Natural killer cell treated with Interleukin-12 subunit alpha and Interleukin-12 subunit beta and Interleukin-15 and Interleukin-18, amount 100 ng/mL, for 72 hours (primary cell): ENCODE measurements at places on chromosomes 7 and 10. TPM values are rescaled to one million over a fixed set of nuclear protein-coding genes. Genes with fewer than 3 reads are reported as not detected.

The WDR37 gene
- total RNA-seq: 37.6 TPM

The SOSTDC1 gene
- not detected for total RNA-seq

The GCK gene
- 0.24 TPM for total RNA-seq

- DNase-seq: no peak
- peaks cover 5% of the 10 kb centered on the region for H3K4me1 ChIP-seq
- no peaks in the 10 kb centered on the region for H3K27me3 ChIP-seq
- H3K4me3 ChIP-seq: no peak overlapping the region
- H3K36me3 ChIP-seq: no peaks in the 10 kb centered on the region
- no peak overlapping the region for H3K27ac ChIP-seq
These were observed 112.3 kb downstream of the SPDYE5 start for GRCh38 chr7:75604408-75604807.

DNA sequence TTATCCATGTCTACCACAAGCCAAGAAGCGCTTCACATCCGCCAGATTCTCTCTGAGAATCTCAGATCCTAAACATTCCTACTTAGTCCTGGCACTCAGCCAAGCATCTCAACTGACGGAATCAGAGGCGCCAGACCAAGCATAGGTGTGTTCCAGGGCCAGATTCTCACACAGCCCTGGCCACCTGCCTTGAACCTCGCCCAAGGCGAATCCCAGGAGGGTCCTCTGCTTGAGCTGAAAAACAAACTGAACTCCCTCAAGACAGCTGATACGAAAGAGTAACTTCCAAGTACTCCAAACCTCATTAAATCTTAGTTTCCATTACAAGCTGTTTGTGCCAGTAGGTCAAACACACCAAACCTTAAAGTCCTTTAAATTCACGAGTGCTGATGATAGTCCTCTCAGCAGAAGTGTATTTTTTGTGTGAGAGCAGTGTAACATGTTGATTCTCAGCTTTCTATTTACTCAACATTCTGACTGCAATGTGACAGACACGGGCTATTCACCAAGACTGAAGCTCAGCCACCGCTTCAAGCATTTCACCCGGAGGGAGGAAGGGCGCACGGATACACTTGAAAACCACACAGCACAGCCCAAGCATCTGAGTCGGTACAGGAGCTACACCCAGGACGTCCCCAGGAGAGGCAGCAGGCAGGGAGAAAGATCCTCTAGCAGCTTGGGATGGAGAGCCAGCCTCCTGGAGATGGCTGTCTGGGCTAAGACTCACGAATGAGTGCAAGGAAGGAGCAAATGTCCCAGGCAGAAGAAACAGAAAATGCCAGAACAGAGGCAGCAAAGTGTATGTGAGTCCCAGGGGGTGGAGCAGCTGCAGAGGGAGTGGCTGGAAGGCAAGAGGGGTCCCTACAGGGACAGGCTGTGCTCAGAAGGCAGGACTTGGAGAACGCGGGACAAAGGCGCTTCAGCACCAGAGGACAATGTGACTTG is 6.0 kb downstream of the PARD3 start:
- H3K36me3 ChIP-seq: no peaks in the 10 kb centered on the region
- H3K27me3 ChIP-seq: peaks cover 50% of the 10 kb centered on the region
- peaks cover 4% of the 10 kb centered on the region for H3K4me1 ChIP-seq
- H3K27ac ChIP-seq: no peak overlapping the region

DNA sequence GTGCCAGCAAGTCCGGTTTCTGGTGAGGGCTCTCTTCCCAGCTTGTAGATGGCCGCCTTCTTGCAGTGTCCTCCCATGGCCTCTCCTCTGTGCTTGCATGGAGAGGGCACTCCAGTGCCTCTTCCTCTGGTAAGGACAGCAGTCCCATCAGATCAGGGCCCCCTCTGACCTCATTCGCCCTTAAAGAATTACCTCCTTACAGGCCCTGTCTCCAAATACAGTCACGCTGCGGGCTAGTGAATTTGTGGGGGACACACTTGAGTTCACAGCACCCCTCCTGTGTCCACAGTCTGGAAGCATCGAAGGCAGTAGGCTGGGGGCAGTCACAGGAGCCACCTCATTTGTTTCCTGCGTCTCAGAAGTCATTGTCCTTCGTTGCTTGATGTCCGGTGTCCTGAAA is 54.6 kb downstream of the LHPP start:
- H3K4me3 ChIP-seq: no peak overlapping the region
- peaks cover 5% of the 10 kb centered on the region for H3K4me1 ChIP-seq
- DNase-seq: no peak
- no peaks in the 10 kb centered on the region for H3K27me3 ChIP-seq

- H3K36me3 ChIP-seq: no peaks in the 10 kb centered on the region
- no peak overlapping the region for H3K4me3 ChIP-seq
- DNase-seq: no peak
These were observed 51.2 kb upstream of the LBX1 start for GRCh38 chr10:101280511-101280910.

DNA sequence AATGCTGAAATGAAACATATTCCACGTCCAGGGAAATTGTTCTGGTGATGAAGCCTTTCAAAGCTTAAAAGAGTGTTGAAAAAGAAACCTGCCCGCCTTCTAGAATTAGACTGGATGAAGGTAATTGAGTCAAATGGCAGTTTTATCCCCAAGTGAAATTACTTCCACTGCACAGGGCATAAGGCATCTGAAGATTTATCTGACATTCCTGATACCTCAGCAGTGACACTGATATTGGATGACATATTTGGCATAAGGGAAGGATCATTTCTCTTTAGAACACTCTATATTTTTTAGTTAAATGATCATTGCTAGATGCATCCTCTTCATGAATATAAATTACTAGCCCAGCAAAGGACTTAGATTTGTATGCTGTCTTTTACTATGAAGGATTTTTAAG is 229.6 kb upstream of the TPK1 start:
- no peaks in the 10 kb centered on the region for H3K27me3 ChIP-seq
- H3K4me1 ChIP-seq: no peaks in the 10 kb centered on the region

GRCh38 chr7:1800902-1801301 is 130.8 kb downstream of the ELFN1 start:
- H3K4me1 ChIP-seq: no peaks in the 10 kb centered on the region
- no peak overlapping the region for H3K27ac ChIP-seq
- no peak for DNase-seq
- peaks cover 13% of the 10 kb centered on the region for H3K27me3 ChIP-seq

- H3K27ac ChIP-seq: peak overlapping the region; percentile 87
- peak overlapping the region; percentile 78 for H3K4me3 ChIP-seq
- H3K36me3 ChIP-seq: no peaks in the 10 kb centered on the region
- no peaks in the 10 kb centered on the region for H3K27me3 ChIP-seq
- peaks cover 13% of the 10 kb centered on the region for H3K4me1 ChIP-seq
These were observed 3.5 kb downstream of the LRRN3 start for GRCh38 chr7:111094419-111094818.

DNA sequence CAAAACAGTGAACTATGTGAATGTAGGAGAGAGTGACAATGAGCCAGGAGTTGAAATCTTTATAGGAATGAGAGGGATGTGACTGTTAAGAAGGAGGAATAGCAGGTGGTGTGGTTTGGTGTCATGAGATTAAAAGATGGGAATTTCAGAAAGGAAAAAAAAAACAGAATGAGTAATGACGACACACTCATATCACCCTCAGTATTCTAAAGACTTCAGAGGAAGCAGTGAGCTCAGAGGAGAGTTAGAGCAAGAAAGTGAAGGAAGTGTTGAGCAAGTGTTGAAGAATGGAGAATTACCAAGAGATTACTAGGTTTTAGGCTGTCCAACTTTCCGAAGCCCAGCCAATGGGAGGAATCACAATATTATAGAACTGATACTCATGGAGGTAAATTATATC is 220.5 kb upstream of the HGF start:
- no peaks in the 10 kb centered on the region for H3K4me1 ChIP-seq
- H3K27ac ChIP-seq: no peak overlapping the region
- no peaks in the 10 kb centered on the region for H3K36me3 ChIP-seq
- no peak for DNase-seq
- H3K4me3 ChIP-seq: no peak overlapping the region

DNA sequence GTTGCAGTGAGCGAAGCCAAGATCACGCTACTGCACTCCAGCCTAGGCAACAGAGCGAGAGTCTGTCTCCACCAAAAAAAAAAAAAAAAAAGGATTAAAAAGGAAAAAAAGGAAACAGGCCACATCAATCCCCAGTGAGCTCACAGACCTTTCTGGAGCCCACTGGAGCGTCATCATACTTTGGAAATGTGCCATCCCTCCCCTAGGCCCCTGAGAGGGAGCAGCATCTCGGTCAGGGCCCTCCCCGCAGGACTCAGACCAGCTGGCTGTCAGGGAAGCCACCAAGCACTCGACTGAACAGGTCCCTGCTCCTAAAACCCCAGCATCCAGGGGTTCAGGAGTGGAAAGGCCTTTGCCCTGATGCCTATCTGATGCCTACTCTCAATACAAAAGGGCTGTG is 97.9 kb upstream of the SH2B2 start:
- H3K4me3 ChIP-seq: no peak overlapping the region
- H3K36me3 ChIP-seq: peaks cover 5% of the 10 kb centered on the region
- no peaks in the 10 kb centered on the region for H3K4me1 ChIP-seq
- H3K27me3 ChIP-seq: no peaks in the 10 kb centered on the region
- DNase-seq: no peak

DNA sequence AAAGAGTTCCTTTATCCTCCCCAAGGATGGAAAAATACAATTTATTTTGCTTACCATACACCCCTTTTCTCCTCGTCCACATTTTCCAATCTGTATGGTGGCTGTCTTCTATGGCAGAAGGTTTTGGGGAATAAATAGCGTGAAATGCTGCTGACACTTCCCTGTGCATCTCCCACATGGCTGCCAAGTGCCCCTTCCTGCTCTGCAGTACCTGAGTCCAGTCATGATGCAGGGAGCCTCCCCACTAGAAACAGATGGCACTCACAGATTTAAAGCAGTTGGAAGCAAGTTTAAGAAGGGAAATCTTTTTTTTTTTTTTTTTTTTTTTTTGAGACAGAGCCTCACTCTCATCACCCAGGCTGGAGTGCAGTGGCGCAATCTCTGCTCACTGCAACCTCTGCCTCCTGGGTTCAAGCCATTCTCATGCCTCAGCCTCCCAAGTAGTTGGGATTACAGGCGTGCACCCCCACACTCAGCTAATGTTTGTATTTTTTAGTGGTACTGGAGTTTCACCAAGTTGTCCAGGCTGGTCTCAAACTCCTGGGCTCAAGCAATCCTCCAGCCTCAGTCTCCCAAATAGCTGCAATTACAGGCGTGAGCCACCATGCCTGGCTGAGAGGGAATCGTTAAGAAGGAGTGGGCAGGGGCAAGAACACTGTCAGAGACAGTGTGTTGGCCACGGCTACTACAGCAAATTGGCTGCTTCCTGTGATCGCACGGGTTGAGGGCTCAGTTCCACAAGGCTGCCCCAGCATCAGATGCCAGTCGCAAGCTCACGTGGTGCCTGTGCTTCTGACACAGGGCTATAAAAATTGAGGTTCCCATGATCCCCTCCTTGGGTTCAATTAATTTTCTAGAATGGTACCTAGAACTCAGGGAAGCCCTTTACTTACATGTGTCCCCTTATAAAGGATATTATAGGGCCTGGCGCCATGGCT is 5.3 kb upstream of the PILRA start:
- peak overlapping the region; percentile 53 for H3K4me3 ChIP-seq
- H3K4me1 ChIP-seq: peaks cover 61% of the 10 kb centered on the region
- DNase-seq: no peak
- H3K36me3 ChIP-seq: peaks cover 13% of the 10 kb centered on the region
- no peaks in the 10 kb centered on the region for H3K27me3 ChIP-seq

DNA sequence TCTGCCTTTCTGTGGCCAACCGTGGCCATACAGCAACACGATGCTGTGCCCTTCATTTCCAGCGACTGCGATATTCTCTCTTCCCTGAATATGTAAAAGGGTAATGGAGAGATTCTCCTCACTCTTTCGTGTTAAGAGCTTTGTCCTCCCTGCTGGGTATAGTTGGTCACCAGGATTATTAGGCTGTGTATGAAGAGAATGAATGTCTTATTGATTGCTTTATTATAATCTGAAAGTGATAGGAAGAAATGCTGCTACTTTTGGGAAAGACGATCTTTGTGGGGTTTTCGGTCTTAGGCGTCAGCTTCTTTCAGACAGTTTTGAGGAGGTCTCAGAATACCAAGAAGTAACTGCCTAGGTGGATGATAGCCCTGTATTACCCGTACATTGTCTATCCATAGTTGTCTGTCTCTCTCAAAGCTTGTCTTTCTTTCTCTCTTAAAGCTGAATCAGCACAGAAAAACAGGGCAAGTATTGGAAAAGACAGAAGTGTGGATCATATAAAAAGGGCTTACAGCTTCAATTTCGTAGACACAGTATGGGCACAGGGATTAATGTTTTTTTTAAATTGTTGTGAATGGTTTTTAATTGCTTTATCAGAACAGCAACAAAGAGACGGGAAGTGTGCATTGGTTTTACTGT is 1.2 kb downstream of the AHCYL2 start:
- peaks cover 20% of the 10 kb centered on the region for H3K4me1 ChIP-seq
- no peaks in the 10 kb centered on the region for H3K36me3 ChIP-seq
- DNase-seq: no peak
- H3K4me3 ChIP-seq: peak overlapping the region; percentile 90
- no peak overlapping the region for H3K27ac ChIP-seq

DNA sequence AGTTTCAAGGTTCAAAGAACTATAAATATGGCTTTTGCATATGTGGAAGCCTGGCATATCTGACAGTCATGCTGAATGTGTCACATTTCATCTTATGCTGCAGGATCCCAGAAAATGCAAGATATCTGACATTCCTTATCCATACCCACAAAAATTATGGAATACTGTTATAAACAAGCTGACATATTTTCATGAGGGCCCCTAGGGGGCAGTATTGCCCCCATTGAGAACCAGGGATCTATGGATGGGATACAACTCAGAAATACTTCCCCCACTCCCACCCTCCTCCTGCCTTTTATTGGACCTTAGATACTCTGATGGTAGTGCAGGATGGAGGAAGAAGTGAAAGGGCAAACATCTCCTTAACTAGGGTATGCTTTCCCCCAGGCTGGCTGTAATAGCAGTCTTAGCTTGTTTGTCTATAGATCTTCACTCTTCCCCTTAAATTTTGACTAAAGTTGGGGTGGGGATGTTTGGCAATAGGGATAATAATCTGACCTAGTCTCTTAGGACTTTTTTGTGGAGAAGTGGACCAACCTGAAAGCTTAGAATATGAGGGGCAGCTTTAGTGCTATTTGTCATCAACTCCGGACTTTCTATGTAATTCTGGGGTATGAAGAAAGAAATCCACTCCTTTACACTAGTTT is 3.5 kb upstream of the GNGT1 start:
- no peak for DNase-seq
- peaks cover 3% of the 10 kb centered on the region for H3K4me1 ChIP-seq
- H3K4me3 ChIP-seq: no peak overlapping the region
- peaks cover 22% of the 10 kb centered on the region for H3K27me3 ChIP-seq
- H3K36me3 ChIP-seq: no peaks in the 10 kb centered on the region

DNA sequence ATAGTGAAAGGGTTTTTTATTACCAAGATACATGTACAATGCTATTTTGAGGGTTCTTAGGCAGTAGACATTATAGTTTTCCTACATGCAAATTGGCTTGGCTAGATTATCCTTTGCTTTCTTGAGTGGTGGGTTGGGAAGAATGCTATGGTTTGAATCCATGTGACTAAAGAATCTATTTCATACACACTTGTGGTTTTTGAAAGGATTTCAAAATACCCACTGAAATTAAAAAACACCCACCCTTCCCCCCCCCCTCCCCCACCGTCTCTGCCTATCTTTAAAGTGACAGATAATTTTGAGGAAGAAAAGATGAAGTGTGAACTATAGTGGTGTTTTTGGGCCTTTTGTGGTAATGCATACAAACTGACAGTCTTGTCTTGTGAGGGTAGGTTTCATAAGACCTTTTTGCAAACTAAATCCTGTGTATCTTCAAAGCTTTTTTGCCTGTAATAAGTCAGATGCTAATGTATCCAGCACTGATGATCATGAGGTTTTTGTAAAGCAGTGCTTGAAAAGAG is 90.9 kb downstream of the TPST1 start:
- no peak for DNase-seq
- H3K4me1 ChIP-seq: peaks cover 11% of the 10 kb centered on the region
- H3K4me3 ChIP-seq: peak overlapping the region; percentile 63
- peaks cover 12% of the 10 kb centered on the region for H3K36me3 ChIP-seq
- H3K27me3 ChIP-seq: no peaks in the 10 kb centered on the region
